Stimulated activated CD4-positive, alpha-beta T cell treated with anti-CD3 and anti-CD28 coated beads, TNF-alpha, amount 100 ng/mL, for 48 hours (primary cell): ENCODE measurements at places on chromosomes 12 and 14.

- no peak for DNase-seq
Observed at GRCh38 chr14:95711476-95712176, 2.3 kb downstream of the TCL1A start.

DNA sequence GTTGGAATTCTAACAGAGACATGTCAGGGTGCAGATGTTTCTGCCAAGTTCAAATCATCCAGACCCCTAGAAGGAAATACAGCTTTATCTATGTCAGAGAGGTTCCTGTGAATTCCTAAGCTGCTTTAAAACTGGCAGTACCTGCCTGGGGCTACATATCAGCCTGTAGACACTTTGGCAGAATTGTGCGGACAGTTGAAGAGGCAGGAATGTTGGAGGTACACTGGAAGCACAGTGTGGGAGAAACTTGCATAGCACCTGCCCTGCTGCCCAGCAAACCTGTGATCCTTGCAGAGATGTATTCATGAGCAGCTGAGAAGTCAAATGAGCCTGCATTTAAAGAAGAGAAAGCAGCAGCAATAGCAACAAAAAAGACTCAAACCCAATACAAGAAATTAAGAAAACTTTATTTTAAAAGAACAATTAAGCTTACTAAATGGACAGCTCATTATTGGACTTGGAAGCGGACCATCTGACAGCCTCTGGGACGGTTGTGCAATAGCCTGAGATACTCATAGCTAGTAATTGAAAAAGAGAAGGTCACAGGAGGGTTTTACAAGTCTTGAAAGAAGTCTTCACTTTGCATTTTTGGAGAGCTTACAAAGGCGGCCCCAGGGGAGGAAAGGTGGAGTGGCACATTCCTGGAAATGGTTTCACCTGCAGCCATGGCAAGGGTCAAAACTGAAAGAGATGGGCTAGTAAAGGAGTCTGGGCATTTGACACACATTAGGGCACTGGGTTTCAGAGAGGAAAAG lies 280.9 kb upstream of the FLRT2 start:
- no peak for DNase-seq

DNA sequence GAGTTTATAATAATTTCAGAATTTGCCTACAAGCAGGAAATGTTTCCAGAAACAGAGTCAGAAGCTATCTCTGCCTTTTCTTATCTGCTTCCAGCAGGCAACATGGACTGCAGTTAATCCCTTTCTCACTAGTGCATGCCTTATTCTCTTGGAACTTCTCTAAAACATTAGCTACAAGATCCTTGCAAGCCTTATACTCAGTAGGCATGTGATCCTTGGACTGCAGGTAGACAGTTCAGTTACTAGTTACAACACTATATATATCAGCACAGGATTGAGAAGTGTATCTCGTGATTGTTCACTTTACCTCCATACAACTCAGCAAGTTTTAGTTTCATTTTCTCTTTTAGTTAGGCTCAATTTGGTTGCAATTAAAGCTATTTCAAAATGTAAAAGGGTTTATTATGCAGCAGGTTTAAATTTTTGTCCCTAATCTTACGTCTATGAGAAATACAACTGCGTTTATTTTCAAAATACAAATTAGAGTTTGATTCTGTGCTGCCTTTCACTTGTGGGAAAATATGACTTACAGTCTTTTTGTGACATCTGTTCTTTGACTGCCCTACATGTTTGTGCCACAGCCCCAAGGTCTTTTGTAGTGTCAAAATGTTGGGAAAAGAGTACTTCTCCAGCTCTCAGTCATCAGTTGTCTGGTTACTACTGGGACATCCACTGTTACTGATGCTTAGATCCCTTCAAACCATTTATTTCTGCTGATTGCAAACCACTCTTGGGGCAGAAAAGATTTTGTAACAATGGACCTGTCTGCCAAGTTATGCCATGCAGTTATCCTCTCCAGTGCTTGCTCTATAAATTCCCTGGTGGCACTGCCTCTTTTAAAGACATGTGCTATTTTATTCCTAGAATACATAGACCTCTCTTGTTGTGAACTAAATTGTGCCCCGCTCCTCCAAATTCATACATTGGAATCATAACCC lies 709.0 kb upstream of the FOXG1 start:
- no peak for DNase-seq

DNA sequence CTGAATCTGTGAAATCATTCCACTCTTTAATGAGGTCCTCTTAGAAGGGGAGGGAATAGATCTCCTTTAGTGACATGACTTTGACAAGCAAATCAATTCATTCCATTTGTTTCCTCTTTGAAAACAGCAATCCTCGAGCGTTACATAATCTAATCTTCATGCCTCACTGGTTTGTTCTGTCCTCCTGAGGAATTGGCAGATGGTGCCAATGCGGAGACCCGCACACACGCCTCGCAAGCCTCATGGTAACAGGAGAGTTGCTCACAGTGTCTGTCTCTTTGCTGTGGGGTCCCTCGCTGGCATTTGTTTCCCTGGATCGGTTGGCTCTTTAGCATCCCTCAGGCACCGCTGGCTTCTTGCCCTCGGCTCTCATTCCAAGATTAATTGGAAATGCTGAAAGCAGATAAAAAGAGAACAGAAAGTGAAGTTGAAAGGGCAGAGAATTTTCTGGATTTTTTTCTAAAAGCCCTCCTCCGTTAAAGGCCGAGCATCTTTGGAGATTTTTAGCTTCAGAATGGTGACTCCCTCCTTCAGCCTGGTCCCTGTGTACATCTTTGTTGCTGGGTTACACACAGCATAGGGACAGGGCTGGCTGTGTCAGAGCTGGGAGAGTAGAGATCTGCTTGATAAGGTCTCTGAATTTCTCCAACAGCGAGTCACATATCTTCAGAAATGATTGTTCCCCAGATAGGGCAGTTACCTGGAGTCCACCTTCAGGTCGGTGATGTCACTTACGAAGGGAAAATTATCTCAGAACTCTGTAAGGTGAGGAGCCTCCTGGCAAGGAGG lies 10.1 kb upstream of the CABP1 start:
- DNase-seq = no peak

GRCh38 chr12:7319930-7320329 lies 16.1 kb downstream of the ACSM4 start:
- DNase-seq = no peak

- DNase-seq = no peak
Observed at GRCh38 chr12:65016881-65017650, 104.0 kb downstream of the WIF1 start.

GRCh38 chr14:98173305-98173704 lies 1098.7 kb downstream of the BCL11B start:
- DNase-seq = no peak

GRCh38 chr12:82407481-82407880 lies 49.2 kb downstream of the METTL25 start:
- no peak for DNase-seq

- no peak for DNase-seq
Observed at GRCh38 chr12:47822863-47823262, 3.2 kb upstream of the HDAC7 start.

DNA sequence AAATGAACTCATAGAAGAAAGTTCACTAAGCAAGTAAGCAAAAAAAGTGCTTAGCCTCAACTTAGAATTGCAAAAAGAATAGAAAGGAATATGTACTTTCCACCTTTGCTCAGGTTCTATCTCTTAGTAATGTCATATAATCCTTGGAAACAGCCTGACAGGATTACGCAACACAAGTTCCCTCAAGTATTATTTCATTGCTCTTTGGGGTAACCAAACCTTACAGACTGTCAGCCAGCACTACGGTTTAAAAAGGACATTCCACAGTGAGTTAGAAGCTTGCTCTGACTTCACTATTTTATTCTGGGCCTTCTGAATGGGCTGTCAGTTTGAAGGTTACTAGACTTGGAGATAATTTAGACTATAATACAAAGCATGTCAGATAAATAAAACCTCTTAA lies 264.0 kb downstream of the ATXN7L3B start:
- DNase-seq = no peak

DNA sequence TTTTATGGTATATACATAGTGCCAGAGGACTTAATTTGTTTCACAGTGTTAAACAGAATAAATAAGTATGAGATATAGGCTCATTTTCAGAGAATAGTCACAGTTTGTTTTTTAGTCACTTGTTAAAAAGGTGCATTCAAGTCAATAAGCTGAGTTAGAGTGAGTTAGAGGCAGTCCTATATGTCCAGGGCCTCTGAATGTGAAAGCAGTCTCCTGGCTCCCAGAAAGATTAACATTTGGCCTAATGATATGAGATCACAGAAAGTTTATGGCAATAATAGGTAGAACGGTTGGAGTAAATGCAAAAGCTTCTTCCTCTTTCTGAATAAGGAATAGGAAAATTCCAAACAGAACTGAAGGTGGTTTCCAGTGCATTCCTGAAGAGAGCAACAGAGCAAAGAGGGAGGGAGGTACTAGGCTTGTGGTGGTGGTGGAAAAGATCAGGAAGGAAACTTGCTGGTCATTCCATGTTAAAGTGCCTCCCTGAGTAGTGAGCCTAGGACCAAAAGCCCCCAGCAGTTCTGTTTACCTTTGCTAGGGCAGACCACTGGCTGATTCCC lies 54.4 kb downstream of the SLC38A4 start:
- DNase-seq = no peak

- no peak for DNase-seq
Observed at GRCh38 chr12:117580718-117581062, 219.3 kb upstream of the NOS1 start.

DNA sequence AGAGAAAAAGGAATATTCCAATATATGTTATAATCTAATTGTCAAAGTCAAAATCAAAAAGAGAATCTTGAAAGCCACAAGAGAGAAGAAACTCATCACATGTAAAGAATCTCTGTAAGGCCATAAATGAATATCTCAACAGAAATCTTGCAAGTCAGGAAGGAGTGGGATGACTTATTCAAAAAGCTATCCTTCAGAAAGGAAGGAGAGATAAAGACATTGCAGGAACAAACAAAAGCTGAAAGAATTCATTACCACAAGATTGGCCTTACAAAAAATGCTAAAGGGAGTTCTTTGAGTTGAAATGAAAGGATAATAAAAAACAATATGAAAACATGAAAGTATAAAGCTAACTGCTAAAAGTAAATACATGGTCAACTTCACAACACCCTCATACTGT lies 286.8 kb downstream of the LRIG3 start:
- DNase-seq = no peak

DNA sequence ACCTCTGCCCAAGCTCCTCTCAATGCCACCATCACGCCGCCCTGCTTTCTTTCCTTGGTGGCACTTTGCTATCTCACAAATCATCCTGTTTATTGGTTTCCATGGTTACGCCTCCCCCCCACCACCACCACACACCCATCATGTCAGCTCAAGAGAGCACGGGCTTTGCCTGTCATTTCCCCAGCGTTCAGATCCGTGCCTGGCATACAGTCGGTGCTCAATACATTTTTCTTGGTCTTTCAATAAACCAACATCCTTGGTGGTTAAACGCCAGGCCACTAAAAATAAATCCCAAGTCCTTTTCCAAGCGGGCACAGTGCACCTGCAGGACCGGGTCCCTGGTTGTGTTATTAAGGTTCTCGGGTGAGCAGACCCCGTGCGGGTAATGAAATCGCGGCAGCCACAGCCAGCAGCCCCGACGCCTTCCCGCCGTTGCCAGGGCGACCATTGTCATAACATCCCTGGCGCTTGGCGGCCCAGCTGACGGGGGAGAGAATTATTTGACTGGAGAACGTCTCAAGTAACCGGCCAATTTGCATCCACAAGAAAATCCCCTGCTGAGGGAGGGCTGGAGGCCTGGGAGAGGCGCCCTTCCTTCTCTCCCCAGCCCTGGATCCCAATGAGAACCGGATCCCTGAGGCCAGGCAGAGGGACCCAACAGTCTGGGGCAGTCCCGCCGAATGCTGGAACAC lies 92.9 kb downstream of the KSR2 start:
- DNase-seq = peak; percentile 26

GRCh38 chr14:89085737-89086382 lies 261.4 kb downstream of the TTC8 start:
- no peak for DNase-seq

- DNase-seq = peak; percentile 11
Observed at GRCh38 chr12:102879144-102879763, 37.8 kb downstream of the PAH start.

DNA sequence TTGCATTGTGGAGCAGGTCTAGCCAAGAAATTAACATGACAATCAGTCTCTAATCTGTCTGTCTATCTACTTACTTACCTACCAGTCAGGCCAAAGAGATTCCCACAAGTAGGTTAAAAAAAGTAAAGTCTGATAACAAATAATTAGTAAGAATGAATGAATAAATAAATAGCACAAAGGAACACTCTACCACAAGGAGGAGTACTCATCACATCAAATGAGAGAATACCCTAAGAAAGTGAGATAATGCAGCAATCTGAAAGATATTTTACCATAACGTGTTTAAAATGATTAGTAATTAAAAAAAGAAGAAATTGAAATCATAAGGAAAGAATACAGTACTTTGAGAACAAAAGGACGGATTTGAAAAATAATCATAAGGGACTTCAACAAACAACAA lies 187.2 kb downstream of the SYNE2 start:
- DNase-seq = no peak

GRCh38 chr12:103455020-103455763 lies 40.6 kb downstream of the C12orf42 start:
- no peak for DNase-seq

- DNase-seq = no peak
Observed at GRCh38 chr14:58663494-58664111, 25.8 kb downstream of the DACT1 start.

DNA sequence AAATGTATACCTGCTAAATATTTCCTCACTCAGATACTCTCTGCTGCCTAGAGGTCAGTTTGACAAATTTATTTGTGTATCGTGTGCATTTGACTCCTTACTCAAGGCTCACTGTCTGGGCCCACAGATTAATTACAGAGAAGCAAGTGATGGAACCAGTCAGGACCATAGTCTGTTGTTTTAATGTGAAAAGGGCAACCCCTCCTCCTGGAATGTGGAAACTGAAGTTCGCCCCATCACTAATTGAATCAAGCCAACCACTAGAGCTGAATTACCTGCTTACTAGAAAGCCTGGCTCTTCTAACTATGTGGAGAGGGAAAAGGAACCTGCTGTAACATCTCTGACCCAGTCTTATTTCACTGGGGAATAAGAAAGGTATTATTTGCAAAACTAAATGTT lies 199.9 kb upstream of the KRR1 start:
- no peak for DNase-seq

DNA sequence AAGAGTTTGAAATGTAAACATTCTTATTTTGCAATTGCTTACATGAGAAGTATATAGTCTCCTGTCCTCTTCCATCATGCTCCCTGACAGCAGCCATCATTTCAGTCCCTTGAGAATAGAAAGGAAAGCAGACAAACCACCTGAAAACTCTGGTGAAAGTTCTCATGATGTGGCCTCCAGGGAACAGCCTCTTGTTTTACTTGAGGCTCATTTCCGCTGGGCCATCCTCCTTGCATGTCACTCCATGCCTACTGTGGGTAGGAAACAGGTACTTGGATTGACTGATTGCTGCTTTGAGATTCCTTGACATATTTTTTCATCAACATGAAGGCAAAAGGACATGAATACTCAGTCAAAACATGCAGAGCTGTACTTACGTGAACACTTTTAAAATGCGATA lies 6.0 kb downstream of the SYT1 start:
- DNase-seq = no peak

DNA sequence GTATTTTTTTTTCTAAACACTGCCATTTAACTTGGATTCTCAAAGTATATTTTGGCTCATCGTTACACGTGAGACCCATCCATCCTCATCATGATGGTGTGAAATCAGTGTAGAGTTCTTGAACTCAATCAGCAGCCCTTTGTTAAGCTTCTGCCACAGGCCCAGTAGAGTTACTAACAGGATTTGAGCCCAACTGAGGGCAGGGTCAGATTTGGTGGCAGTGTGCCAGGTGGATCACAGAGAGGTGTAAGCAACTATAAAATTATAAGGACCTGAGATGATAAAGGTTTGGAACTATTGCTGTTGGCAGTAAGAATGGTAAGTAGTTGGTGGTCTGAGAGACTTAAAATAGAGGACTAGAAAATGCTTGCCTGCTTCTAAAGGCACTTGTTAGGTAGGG lies 72.8 kb downstream of the RASSF8 start:
- no peak for DNase-seq
